Stimulated activated CD4-positive, alpha-beta T cell treated with anti-CD3 and anti-CD28 coated beads, TNF-alpha, amount 100 ng/mL, for 24 hours (primary cell): ENCODE measurements at places on chromosomes 16 and 17.
A peak's percentile ranks its signal among the peaks of the same experiment; 100 is the strongest.

DNA sequence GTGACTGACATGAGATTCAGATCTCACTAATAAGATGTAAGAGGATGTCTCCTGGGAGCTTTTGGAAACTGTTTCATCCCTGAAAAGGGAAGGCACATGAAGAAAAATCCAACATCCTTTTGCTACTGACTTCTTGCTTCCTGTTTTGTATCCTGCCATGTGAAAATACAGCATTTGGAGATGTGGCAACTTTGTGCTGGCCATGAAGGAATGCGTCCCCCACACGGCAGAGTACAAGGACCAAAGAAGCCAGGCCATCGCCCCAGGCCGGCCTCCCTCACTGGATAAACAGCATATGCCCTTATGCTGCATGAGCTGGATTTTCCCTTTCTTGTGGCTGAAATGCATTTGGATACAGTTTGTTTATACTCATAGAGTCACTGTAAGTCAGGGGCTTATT, 5.5 kb upstream of the HASPIN start:
- no peak for DNase-seq

GRCh38 chr17:40474419-40475002, 26.9 kb downstream of the TNS4 start:
- DNase-seq = no peak

DNA sequence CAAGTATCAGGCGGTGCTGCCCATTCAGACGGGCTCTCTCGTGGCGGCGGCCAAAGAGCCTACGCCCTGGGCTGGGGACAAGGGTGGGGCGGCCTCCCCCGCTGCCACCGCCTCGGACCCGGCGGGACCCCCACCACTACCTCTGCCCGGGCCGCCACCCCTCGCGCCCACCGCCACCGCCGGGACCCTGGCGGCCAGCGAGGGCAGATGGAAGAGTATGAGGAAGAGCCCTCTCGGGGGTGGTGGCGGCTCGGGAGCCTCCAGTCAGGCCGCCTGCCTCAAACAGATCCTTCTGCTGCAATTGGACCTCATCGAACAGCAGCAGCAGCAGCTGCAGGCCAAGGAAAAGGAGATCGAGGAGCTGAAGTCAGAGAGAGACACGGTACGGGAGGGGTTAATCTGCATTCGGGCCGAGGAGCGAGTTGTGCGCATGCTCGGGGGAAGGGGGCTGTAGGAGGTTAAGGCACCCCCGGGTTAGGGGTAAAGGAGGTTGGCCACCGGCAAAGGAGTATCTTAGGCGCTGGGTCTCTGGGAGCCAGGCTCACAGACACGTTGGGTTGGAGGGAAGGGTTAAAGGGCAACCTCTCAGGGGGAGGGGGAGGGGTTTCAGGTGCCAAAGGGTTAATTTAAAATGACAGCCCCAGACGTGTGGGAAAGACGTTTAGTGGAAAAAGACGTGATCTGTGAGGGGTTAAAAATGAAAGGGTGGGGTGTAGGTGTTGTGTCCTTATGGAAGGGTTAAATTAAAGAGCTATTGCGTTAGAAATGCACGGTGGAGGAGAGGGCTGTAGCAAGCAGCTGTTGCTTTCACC, 1.4 kb downstream of the MSL1 start:
- peak; percentile 56 for DNase-seq

DNA sequence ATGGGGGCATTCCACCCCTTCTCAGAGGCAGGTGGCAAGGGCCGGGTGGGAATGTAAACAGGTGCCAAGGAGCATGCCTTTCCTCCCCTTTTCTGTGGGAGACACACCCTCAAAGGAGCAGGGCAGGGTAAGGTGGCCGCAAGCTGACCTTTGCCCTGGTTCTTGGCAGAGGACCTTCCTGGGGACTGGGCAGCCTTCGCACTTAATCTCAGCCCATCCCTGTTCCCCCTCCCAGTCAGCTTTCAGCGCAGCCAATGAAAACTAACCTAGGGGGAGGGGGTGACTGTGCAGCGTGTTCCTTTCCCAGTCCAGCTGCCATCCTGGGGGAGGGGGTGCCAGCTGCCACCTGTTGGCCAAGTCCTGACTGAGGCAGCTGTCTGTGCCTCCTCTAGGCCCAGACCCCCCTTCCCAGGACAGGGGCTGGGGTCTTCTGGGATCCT, 2.8 kb downstream of the TRAF4 start:
- DNase-seq = no peak

- DNase-seq = no peak
Measured at GRCh38 chr16:10558305-10558704, 22.1 kb downstream of the EMP2 start.
